ELF-1 (cell line): ENCODE measurements at places on chromosomes 4 and X.

GRCh38 chr4:10734697-10735096, 50.1 kb upstream of the CLNK start:
- no peak for DNase-seq

DNA sequence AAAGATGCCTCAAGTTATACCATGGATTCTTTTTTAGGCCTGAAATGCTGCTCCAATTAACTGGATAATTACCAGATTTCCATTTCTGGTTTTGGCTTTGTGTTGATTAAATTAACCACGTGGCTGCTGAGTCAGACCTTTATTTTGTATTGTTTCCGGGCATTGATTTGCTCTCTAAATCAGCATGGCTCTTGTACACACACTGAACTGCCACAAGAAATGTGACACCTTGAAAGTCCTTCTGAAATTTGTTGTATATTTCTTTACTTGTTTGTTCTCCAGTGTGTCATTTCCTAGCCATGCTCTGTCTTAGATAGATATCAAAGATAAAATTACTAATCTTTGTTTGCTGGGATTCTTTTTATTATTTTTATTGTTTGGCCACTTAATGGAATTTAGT, 11.7 kb downstream of the MTTP start:
- DNase-seq: no peak

- no peak for DNase-seq
Observed at GRCh38 chr4:121788896-121789295, 12.2 kb upstream of the EXOSC9 start.

- DNase-seq: no peak
Observed at GRCh38 chr4:139167774-139168444, 9.1 kb downstream of the ELF2 start.

GRCh38 chrX:28880136-28880535, 292.9 kb downstream of the IL1RAPL1 start:
- no peak for DNase-seq

GRCh38 chrX:116194649-116195048, 24.1 kb downstream of the AGTR2 start:
- no peak for DNase-seq

- no peak for DNase-seq
Observed at GRCh38 chr4:150219841-150220240, 141.6 kb downstream of the DCLK2 start.

GRCh38 chr4:118026806-118027205, 7.5 kb upstream of the NDST3 start:
- DNase-seq: no peak

- DNase-seq: no peak
Observed at GRCh38 chr4:83431200-83431599, 24.4 kb downstream of the HELQ start.

DNA sequence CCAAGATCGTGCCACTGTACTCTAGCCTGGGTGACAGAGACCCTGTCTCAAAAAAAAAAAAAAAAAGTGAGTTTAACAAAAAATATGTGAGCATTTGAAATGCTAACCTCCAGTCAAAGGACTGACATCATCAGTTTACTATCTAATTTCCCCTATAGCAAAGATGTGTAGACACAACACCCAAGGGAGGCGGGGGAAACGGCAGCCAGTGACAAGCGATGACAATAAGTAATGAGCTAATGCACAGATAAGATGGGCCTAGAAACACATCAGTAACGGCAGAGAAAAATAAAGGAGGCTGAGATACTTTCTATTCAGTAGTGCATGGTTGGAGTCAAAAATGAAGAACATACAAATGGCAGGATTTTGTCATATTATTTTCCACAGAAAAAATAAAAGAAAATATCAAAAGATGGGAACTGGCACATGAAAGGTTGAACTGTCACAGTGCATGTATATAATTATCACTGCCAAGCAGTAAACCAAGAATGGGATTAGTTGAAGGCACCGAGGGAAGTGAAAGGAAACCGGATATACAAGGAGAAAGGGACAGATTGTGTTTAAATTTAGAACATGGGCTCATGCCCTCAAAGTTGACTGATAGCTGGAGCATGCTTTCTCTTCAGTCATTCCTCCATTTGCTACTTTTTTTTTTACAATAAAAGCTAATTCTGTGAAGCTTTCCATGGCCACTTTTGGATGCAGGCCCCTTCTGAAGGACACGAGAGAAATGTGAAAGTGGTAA, 41.8 kb downstream of the IGFBP7 start:
- no peak for DNase-seq

GRCh38 chr4:180437601-180438000, 1805.6 kb upstream of the TENM3 start:
- DNase-seq: no peak

GRCh38 chr4:35963974-35964515, 280.3 kb downstream of the ARAP2 start:
- DNase-seq: no peak

DNA sequence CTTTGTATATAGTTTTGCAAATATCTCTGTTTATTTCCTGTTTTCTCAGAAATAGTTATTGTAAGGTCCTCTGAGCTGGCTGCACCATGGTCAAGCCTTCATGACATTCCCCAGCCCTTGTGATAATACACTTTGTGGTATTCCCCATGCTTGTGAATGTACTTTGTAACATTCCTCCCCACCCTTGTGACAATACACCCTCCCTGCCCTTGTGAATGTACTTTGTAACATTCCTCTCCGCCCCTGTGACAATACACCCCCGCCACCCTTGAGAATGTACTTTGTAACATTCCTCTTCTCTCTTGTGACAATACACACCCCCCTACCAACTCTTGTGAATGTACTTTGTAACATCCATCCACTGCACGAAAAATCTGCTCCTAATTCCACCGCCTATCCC, 530.7 kb downstream of the CENPC start:
- DNase-seq: no peak

GRCh38 chr4:184415071-184415470, 59.3 kb downstream of the IRF2 start:
- DNase-seq: no peak

GRCh38 chr4:176498617-176499256, 179.0 kb downstream of the SPCS3 start:
- DNase-seq: no peak

DNA sequence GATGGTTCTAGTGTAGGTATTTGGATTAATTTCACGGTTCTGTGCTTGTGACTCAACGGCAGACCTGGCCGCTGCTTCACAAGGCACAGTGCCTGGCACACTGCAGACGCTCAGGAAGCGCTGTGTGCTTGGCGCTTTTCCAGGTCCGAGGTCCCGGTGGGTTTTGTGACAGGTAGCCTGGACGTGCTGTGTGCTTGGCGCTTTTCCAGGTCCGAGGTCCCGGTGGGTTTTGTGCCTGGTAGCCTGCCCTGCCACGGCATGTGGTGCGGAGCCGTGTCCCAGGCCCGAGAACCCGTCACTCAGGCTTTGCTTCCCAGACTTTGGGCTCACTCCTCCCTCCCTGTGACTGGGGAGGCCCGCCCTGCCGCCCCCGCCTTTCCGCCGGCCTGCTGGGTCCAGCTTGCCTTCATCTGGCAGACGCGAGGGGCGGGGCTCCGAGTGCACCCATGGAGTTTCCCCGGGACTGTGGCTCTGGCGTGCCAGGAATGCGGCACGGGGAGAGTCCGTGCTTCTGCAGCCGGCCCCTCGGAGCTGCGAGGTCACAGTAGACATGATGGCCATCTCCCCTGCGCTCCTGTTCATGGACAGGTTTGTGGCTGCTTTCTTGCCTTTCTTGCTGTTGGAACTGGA, 44.2 kb downstream of the TBC1D14 start:
- DNase-seq: peak; percentile 88

- DNase-seq: no peak
Observed at GRCh38 chr4:52036886-52037530, 1.1 kb downstream of the SGCB start.

DNA sequence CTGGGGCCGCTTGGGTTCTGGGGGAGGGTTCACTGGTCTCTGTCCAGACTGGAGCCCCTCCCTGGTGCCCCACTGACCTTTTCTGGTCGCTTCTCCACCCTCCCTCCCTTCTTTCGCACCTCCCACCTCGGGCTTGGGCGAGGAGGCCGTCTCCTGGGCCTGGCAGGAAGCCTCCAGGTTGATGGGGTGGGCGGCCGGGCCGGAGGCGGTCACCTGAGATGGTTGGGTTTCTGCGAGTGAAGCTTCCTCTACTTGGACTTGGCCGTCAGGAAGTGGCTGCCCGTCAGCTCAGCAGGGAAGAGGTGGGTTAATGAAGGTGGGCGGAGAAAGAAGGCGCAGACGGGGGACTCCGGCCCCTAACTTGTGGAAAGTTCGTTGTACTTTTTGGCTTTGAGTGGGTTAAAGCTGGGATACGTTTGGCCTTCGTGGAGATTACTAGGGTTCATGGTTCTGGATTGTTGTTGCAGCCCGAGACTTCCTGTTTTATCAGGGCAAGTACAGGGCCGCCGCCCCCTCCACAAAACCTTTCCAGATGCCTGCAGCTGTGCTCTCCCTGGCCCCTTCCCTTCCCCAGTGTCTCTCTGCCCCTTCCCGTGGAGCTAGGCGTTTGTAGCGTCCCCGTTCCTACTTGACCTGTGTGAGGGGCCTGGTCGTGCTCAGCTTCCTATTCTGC, 1.2 kb downstream of the AKAP17A start:
- DNase-seq: peak; percentile 49

DNA sequence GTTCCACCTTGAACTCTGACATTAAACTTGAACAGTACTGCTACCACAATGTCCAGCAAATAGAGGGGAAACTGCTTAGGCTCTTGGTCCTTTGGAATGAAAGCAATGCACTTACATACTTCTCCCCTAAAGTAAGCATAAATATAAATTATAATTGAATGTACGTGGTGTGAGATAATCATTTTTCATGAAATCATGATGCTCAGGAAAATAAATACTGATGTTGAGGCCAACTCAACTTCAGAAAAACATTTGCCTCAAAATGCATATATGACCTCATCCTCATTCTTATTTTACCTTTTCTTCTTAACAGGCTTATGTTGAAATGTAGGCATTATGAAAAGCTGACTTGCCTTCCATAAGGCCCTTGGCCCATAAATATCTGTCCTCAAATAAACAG, 166.3 kb downstream of the KDR start:
- no peak for DNase-seq

DNA sequence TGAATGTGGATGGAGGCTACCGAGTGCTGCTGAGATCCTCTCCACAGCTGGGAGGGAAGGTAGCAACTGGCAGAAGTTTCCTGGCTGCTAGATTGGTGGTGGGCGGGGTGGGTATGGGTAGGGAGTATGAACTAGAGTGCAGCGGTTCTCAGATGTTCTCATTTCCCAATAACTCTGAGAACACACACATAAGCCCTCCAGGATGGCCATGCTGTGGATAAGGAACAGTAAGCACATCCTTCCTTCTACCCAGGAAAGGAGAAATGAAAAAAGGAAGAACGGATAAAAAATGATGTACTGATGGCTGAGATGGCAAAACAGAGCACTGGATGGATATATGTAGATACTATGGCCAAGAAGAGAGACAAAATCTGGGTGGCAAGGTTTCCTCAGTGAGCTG, 116.0 kb downstream of the ZNF827 start:
- DNase-seq: no peak

GRCh38 chr4:25792200-25792791, 70.5 kb downstream of the SEL1L3 start:
- peak; percentile 50 for DNase-seq

DNA sequence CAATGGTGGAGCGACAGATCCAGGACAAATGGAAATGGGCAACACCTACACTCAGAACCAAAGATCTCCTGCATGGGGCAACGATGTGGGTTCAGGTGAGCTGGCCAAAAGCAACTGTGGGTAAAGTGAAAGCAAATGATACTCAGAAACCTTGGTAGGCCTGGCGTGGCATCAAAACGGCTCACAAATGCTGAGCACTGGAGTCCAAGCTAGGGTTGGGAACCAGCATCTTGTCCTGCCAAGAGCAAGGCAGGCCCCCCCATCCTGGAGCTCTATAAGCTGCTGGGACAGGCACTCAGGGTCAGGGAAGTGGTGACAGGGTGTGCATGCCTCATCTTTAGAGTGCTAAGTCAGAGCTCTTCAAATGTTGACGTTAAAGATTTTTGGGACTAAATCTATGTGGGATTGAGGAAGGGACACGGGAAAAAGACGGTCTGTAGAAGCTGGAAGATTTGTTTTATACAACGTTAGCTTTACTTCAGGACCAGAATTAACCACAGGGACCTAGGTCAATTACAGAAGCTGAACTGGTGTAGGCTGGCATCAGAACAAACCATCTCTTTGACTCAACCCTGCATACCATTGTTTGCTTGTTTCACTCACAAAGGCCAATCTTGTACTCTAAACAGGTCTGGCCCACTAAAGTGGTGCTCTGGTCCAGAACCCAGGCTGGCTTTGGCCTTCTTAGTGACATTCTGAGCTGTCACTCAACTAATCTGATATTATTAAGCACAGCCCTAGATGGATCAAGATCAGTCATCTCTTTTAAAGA, 10.7 kb downstream of the ATP8A1 start:
- no peak for DNase-seq

DNA sequence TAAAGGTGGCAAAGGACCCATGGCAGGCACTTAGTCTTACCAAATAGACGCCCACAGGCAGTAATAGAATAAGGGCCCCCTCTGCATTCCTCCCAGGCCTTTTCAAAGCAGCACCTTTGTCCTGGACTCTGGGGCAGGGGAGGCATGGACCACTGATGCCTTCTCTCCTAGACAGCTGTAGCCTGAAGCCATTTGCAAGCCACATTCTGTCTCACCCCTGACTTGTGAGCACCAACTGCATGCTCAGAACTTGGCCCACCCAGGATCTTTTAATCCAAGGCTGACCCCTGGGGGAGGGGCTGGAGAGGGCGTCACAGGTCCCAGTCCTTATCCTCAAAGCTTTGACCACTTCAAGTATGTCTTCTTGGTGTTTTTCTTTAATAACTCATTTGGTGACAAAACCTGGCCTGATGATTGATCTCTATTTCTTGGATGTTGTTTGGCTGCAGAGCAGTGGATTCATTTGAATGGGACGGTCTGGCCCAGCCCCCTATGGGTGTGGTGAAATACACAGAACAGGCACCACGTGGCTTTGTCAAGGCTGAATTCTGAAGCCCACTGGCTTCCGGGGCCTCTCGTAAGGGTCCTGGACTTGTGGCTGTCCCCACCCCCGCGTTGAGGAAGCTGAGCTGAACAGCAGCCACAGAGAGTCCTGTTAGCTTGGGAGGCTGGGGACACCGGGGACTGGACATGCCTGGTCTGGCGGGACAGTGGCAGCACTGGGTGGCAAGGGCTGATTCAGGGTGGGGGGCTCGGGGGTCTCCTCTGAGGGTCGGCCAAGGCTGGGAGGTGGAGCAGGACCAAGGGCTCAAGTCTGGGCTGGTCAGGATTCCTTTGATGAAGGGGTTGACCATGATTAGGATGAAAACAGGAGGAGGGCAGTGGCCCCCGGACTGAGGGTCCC, 36.6 kb downstream of the ADRA2C start:
- DNase-seq: peak; percentile 67

- DNase-seq: no peak
Observed at GRCh38 chr4:87392183-87392582, 1.2 kb upstream of the HSD17B11 start.

GRCh38 chr4:126513596-126513995, 1119.2 kb upstream of the INTU start:
- DNase-seq: no peak
